ENCODE measurements at places on chromosomes 3 and 15.

DNA sequence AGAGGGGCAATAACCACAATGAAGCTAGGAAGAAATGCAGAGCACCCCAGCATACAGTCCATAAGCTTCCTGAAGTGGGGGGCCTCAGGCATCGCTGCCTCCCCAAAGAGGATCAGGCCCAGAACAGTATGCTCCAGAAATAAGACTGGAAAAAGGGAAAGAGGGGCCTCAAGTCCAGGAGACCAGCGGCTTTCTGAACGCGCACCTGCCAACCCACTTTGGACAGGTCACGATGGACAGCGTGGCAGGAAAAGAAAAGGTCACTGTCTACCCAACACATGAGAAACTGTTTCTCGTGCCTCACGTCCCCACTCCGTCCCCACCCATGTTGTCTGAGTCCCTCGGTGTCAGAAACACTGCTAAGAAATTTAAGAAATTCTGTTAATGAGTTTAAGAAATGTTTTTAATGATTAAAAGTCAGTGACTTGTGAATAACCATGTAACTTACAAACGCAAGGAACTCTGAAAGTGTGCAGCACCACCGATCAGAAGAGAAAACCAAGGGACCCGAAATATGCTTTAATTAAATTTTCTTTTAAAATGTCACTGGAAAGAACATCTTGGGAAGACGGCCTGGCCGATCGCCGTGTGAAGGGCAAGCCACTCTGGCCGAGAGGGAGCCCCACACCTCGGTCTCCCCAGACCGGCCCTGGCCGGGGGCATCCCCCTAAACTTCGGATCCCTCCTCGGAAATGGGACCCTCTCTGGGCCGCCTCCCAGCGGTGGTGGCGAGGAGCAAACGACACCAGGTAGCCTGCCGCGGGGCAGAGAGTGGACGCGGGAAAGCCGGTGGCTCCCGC lies 1.7 kb upstream of the PPARG start:
- no peak for DNase-seq

- DNase-seq, result no peak
Measured at GRCh38 chr3:187833799-187834578, 88.7 kb upstream of the BCL6 start.

GRCh38 chr3:154013736-154014135 lies 107.5 kb upstream of the ARHGEF26 start:
- no peak for DNase-seq

GRCh38 chr15:62854420-62855084 lies 188.0 kb upstream of the TPM1 start:
- no peak for DNase-seq

DNA sequence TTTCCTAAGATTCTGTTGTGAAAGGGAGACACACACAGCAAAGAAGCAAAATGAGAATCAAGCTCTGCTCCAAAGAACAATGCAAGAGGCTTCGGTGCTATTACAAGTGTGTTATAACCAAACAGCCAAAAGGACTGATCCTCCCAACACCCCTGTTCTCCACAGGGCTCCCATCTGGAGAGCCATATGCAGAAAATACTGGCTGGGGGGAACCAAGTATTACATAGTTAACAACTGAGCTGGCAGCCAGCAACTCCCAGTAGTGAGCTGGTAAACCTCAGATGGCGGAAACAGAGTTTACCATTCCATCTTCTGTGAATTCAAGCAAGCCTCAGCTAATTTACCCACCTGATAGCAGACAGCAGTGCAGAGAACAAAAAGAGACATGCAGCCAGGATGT lies 156.4 kb downstream of the NTRK3 start:
- no peak for DNase-seq

DNA sequence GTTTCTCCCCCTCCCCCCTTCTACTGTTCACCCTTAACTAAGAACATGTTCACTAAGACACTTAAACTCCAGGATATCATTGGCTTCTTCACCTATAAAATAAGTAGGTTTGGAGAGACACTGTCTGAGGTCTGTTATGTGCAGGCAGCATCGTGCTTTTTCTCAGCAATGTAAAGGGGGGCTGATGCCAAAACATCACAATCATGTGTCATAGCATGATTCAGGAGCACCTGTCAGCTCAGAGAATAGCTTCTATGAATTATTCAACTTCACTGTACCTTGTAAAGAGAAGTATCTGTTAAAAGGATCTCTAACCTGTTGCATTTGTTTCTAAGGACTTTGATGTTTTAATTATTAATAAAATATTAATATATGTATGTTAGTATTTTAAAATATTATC lies 211.4 kb upstream of the EPHA3 start:
- no peak for DNase-seq

DNA sequence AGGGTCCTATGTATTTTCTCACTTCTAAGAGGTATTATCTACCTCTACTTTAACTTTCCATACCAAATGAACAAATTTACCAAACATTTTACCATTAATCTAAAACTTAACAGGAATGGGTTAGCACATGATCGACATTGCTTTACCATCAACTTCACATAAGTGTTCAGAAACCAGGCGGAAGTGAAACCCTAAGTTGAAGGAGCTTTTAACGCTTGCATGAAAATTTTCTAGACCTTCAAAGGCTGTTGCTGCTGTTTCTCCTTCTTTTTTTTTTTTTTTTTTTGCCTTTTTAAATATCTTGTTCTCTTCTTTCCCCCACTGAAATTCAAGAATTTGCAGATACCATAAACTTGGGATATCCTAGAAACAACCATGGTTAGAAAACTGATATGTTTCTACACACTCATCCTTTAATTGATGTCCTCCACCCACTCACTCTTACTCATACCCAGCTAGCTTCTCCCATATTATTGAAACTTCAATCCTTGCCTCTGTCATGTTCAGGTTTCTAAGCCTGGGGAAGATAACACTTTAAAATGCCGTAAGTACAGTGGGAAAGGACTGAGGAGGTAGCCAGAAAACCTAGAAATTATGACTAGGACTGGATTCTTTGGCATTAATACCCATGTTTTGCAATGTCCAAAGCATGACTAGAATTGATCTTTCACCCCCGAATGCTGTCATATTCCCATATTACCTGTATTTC lies 24.7 kb downstream of the MYO5A start:
- no peak for DNase-seq

DNA sequence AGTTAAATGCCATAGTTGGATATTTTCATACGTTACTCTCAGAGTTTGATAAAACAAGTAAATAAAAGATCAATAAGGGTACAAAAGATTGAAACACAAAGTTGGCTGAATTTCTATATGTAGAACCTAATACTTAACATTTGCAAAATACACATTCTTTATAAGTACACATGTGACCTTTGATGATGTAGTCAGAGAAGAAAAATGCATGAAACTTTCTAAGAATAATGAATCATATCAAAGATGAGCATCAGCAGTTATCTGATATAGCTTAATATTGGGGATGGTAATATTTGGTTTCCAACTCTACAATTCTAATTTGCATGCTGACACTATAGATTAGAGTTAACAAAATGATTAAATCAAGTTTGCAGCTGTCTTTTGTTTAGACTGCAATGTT lies 188.0 kb upstream of the TGFBR2 start:
- DNase-seq, result no peak

DNA sequence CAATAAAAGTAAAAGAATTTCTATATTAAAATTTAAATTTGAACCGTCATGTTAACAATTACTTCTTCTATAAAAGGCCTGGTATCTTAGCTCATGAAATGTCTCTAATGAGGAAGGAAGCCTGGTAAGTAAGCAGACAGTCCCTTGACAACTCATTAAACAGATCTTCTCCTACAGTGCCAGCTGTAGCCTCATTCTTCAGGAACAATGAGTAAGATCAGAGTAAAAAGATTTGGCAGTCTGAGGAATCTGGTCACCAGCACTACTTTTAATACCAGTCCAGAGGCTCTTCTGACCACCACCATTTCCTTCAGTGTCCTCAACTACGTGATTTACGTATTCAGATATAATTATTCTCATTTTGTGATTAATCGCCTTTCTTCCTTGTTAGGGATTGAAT lies 955.0 kb upstream of the ALCAM start:
- DNase-seq, result no peak

DNA sequence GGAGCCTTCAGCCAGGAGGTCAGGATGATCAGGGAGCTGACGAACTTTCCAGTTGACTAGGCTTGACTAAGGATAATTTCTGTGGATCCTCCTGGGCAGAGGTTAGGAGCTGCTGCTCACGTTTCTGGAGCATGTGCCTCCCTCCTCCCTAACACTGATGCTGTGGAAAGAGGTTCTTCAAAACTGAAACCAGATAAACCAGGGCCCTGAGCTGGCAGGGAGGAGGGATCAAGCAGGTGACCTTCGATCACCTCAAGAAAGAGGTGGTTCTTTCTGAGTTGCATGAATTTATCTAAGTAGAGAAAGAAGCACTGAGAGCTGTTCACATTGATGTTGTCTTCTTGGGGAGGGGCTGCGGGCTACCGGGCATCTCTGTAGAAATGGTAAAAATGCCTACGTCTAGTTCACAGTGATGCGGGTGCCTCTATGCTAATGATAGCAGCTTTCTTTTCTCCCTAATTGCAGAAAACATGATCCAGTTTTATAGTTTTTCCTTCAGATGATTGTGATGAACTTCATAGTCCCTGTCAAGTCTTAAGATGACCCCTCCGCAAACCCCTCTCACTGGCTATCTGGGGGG lies 332.7 kb upstream of the LRRFIP2 start:
- DNase-seq, result no peak

DNA sequence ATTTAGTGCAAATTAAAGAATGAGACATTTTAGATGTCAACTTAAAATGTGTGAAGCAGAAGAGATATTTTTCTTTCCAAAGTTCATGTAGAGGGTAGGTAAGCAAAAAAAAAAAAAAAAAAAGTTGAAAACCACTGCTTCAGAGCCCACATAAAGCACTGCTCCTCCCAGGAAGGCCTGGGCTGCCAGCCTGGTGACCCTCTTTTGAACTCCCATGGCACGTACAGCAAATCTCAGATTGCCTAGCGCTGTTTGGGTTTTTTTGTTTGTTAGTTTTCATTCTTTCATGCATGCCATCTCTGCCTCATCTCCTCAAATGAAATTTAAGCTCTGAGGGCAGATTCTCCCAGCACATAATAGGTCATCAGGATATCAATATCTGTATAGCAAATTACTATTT lies 120.1 kb downstream of the SRGAP3 start:
- no peak for DNase-seq

DNA sequence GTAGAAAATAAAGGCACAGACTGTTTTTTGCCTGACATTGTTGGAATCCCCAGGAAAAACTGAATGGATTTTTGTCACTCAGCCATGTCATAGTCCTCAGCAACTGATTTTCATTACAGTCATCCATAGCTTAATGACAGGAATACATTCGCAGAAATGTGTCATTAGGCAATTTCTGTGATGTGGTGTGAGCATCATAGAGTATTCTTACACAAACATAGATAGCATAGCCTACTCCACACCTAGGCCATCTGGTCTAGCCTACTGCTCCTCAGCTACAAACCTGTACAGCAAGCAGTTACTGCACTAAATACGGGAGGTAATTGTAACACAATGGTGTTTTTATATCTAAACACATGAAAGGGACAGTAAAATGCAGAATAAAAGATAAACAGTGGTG lies 34.4 kb upstream of the FBN1 start:
- no peak for DNase-seq

DNA sequence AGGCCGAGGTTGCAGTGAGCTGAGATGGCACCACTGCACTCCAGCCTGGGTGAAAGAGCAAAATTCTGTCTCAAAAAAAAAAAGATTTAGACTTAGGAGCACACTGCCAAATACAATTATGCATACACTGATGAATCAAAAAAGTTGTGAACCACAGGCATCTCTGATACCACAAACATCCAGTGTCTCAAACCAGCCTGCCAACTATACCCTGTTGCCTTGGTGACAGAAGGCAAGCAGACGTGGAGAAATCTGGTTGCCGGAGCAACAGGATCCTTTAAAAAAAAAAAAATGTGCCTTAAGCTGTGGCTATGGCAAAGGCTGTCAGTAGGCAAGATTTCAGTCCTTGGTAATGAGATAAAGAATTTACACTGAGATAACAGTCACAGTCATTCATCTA lies 202.3 kb downstream of the NEK10 start:
- DNase-seq, result no peak
